Caudate nucleus (tissue), 63 donors: ENCODE measurements at places on chromosomes 1 and 21.

DNA sequence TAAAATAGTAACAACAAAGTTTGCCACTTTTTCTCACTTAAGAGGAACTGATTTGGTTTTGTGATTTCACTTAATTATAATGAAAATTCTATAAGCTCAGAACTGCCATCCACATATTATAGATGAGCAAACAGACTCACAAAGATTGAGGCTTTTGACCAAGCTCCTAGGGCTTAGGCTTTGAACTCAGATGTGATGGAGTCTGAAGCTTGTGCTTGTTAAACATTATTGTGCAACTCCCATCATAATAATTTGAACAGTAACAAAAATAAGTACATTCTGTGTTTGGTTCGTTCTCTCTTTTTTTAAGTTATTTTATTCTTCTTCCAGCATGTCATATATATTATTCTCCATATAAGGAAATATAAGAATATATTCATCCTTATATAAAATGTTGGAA, 403.4 kb downstream of the PTPRC start:
- DNase-seq = no peak

- no peak for DNase-seq
These were observed 194.5 kb downstream of the HIVEP3 start for GRCh38 chr1:41724248-41724647.

GRCh38 chr1:224481601-224482000, 47.0 kb upstream of the WDR26 start:
- DNase-seq = no peak

GRCh38 chr1:12505231-12505630, 112.8 kb downstream of the DHRS3 start:
- DNase-seq = no peak

- DNase-seq = no peak
These were observed 330.7 kb downstream of the NUF2 start for GRCh38 chr1:163652441-163652840.

DNA sequence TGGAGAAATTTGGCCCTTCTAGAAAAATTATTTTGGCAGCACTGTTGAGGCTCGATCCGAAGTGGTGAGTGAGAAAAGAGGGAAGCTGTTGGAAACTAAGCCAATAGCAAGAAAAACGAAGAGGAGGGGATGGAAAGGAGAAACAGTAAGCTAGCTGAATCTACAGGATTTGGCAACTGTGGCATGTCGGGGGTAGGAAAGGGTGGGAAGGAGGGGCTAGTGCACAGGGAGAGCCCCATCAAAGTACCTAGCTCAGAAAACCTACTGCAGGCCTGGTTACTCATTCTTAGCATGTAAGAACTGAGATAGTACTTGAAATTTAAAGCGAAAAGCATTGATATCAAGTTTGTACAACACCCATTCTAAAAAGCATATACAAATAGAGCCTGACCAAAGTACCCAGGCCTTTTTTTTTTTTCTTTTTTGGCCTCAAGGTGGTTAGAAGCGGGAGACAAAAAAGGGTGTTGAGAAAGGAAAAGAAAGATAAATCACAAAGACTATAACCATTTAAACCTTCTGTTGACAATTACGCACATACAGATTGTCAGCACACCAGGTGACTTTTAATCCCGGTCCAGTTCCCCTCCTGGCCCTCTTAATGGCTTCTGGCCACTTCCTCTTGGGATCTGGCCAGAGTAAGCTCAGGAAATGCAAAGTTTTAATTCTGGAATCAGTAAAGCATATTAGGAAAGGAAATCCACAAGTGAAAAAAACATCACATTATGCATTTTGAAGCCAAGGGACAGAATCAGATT, 50.4 kb downstream of the SLC16A1 start:
- DNase-seq = no peak
